Substantia nigra (tissue), 51 donors: ENCODE measurements at places on chromosomes 11 and 22.

DNA sequence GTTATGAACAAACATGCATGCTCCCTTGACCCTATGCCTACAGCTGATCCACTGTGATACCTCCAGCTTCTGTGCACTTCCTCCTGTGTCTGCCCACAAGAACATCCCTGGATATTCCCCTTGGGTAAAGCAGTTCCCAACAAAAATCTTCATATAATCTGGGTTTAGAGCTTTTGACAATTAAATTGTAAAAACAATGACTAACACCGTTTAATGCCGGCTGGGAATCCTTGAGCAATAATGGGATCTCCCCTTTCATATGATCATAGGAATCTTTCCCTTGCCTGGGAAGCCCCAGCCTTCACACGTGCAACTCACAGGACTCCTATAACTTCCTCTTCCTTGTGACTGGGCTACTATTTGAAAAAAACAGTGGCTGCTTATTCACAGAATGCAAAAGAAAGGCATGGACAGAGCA lies 6.3 kb upstream of the ZC3H12C start:
- no peak for DNase-seq

GRCh38 chr11:121463689-121464335 lies 11.0 kb upstream of the SORL1-AS1 start:
- no peak for DNase-seq

GRCh38 chr11:115695677-115696364 lies 191.6 kb upstream of the CADM1 start:
- no peak for DNase-seq

GRCh38 chr11:131288521-131289091 lies 81.8 kb upstream of the NTM start:
- DNase-seq = no peak

DNA sequence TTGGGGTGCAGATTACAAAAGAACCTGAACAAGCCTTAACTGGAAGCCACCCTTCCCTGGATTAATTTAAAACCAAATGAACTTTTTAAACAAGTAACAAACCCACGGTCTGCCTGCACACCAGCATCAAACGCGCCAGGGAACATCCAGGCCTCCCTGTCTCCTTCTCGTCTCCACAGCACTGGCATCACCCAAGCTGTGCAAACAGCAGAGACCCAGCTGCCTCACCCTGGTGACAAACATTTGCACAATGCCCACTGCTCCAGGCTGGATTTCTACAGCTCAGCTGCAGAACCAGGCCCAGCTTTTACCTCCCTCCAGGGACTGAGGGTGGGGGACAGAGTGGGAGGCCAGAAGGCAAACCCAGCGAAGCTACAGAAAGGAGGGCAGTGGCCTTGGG lies 7.0 kb downstream of the RPL3 start:
- no peak for DNase-seq

GRCh38 chr11:70482529-70482917 lies 84.2 kb downstream of the CTTN start:
- no peak for DNase-seq

DNA sequence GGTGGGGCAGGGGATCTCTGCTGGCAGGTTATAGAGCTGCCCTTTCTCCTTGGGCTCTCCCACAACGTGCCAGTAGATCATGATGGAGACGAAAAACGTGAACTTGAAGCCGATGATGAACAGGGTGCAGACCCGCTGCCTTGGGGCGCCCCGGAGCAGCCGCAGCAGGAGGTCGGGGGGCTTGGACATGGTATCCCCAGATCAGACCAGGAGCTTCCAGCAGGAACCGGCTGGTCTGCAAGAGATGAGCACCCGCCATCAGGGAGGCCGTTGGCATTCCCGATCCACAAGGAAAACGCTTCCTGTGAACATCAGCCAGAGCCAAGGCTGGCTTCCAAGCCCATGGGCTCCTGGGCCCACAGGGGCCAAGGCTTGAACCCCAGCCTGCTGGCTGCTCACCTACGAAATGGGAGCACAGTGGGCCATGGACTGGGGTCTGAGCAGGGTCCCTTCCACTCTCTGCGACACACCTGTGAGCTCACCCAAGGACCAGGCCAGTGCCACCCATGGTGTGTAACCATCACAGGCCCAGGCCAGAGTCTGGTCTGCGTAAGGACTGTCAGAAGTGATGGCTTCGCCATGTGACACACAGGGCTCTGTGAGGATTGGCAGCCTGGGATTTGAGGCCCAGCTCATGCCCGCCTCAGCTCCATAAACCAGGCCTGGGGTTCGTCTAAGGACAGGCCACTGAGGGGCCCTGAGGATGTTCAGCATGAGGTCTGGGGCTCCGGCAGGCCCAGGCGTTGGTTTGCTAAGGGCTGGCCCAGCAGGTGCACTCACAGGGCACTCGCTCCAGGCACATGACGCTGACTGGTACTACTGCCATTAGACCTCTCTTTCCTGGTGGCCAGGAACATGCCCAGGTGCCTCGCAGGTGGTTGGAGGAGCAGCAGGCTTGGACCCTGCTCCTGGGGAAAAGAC lies 26.6 kb downstream of the A4GALT start:
- DNase-seq = no peak

DNA sequence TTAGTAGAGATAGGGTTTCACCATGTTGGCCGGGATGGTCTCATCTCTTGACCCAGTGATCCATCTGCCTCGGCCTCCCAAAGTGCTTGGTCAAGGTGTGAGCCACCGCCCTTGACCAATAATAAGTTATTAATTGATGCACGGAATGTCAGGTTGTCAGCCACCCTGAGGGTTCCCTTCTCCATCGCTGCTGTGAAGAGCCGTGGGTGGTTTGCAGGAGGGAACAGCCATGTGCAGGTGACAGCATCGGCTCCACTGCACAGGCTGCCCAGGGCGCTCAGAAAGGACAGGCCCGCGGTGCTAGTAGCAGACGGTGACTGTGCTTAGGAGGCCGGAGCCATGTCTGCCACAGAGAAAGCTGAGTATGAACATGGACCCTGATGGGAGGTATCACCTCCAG lies 814.0 kb downstream of the BRD1 start:
- no peak for DNase-seq

DNA sequence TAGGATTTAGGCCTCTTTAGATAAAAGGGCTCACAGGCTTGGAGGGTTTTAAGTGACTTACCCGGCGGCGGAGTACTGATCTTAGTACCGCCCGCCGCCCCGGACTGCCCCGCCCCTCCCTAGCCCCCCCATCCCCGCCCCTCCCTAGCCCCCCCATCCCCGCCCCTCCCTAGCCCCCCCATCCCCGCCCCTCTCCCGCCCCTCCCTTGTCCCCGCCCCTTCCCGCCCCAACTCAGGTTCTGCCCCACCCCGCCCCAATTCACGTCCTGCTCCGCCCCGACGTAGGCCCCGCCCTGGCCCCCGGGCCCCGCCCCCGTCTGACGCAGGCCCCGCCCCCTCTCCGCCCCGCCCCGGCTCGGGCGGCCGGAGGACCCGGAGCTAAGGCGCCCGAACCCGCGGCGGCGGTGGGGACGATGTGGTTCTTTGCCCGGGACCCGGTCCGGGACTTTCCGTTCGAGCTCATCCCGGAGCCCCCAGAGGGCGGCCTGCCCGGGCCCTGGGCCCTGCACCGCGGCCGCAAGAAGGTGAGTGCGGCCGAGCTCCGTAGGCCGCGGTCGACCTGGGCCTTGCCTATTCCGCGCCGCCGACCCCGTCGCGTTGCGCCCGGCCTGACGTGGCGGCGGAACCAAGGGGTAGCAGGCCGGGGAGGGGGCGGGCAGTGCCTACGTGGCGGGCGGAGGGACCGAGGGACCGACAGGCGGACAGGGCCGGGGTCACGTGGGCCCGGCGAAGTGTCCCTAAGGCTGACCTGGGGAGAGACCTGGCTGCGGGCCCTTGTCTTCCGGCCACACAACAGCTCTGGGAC lies at the start of gene SCYL1:
Gene SCYL1, plus strand, starts transcription at position 343 of the 805 bp plus-strand sequence. Its CDS starts 71 bp downstream, at position 414.
- peak; percentile 47 for DNase-seq

DNA sequence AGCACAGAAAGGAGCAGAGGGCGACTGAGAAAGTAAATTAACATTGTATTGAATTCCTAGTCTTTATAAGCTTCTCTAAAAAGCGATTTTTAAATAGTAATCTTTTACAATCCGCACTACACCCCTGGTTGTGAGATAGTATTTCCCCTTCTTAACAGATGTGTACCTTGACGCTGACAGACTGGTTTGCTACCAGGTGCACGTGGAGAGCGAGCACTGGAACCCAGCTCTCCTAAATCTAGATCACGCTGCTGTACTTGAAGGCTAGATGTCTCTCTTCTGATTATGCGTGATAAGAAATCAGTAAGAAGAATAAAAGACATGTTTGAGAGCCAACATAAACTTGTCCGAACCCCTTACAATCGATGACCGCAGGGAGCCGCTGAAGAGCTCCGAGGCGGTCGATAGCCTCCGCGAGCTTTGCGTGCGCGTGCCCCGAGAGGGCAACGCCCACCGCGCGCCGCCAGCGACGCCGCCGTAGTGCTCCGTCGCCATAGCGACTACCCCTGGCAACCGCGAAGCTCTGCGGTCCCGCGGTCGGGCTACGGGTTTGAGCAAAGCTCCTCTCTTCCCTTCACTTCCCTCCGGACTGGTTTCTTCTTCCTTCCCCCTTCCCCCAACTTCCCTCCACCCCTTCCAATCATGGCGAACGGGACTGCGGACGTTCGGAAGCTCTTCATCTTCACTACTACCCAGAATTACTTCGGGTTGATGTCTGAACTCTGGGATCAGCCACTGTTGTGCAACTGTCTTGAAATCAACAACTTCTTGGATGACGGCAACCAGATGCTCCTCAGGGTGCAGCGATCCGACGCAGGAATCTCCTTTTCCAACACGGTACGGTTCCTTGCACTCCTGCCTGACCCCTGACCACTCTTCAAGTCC lies at the start of gene DYNC2H1:
Gene DYNC2H1, plus strand, starts transcription at position 494 of the 885 bp plus-strand sequence. Its CDS starts 149 bp downstream, at position 643.
- DNase-seq = peak; percentile 64

DNA sequence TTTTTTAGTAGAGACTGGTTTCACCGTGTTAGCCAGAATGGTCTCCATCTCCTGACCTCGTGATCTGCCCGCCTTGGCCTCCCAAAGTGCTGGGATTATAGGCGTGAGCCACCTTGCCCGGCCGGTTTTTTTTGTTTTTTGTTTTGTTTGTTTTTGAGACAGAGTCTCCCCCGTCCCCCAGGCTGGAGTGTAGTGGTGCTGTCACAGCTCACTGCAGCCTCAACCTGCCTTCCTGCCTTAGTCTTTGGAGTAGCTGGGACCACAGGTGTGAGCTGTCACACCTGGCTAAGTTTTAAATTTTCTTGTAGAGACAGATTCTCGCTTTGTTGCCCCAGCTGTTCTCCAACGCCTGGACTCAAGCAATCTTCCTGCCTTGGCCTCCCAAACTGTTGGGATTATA lies 3.2 kb downstream of the PPIL2 start:
- DNase-seq = no peak

DNA sequence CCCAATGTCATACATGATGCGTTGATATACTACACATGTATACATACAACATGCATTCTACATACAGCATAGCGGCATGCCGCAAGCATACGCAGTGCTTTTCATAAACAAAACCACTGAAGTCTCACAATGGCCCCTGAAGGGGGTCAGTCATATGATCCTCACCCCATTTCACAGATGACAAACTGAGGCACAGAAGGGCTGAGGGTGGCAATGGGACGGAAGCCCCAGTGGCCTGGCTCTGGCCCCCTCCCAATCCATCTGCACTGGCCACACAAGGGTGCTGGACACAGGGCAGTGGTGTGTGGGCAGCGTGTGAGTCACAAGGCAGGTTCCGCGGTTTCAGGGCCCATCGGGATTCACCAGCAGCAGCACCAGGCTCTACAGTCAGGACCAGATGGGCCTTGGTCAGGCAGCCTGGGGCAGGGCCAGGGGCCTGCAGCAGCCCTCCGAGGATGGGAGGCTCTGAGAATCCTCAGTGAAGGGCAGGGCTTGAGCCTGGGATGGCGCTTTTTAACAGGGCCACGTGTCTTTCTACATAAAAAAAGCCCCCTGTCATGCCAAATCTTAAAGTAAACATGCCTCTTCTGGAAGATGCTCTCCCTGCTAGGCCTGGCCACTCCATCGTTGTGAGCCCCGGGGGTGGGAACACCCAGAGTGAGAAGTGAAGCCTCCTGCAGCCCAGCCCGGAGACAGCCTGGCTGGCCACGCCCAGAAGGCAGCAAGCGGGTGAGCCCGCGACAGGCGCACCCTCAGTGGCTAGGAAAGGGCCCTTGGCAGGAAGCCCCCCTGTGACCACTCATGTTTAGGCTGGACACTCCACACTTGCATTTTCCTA lies 206.5 kb downstream of the CTTN start:
- DNase-seq = no peak

DNA sequence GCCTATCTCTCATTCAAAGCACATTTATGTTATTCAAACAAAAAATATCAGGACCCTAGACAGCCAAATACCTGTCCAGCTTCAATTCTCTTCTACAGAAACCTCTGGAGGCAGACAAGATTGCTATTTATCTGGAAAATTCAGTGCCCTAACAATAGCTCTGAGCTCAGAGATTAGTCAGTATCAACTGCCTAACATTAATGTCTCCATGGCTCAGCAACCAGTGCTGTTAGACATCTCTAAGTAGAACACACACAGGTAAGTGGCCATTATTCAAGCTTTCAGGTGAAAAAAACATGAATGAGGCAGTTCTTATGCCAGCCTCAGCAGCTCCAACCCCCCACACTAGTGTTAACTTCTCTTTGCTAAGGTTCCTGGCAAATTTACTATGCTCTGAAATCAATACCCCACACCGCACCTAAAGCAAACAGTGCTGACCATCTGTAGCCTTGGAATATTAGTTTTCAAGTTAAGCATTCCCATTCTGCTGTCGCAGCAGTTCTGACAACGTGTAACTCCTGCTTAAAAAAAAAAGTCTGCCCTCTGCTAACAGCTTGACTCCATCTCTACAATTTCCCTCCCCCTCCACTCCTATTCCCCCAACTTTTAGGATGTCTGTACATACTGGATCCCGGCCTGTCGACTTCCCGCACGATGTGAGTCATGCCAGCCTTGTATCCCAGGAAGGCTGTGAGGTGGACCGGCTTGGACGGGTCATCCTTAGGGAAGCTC lies 1.5 kb downstream of the RPL3 start:
- DNase-seq = no peak

DNA sequence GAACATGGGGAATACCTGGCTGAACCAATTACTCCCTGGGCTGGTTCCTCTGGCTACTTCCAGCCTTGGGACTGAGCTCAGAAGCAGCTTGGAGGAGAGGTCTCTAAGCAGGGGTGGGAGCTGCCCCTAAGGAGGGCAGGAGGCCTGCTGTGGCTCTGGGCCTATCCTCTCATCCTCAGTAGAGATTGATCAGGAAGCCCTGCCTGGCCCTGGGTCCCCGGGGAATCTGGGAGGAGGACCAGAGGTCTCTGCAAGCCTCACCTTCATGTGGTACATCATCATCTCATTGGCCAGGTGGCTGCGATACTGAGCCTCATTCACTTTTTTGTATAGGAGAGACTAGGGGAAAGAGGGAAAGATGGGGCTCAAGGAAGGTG lies 91.1 kb downstream of the PDE2A start:
- DNase-seq = no peak

GRCh38 chr11:102061276-102061675 lies 14.0 kb downstream of the CFAP300 start:
- no peak for DNase-seq
